ENCODE measurements at places on chromosomes 7 and 10.

DNA sequence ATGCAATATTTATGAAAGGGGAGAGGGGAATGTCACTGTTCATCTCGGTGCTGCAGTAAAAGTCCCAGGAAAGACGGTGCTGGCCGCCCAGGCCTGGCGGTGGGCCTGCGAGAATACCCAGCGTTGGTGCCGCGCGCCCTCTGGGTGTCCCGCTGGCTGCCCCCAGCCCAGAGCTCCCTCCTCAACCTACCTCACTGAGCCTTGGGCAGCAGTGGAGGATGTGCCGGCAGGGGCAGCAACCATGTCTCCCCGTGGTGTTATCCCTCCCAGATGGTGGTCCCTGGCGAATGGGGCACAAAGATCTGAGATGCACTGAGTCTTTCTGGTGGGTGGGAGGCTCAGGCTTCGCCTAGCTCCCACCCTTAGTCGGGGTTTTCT lies 9.5 kb upstream of the TLX1 start:
- no peak for DNase-seq

GRCh38 chr10:49837051-49837478 lies 74.9 kb upstream of the OGDHL start:
- DNase-seq, result no peak

DNA sequence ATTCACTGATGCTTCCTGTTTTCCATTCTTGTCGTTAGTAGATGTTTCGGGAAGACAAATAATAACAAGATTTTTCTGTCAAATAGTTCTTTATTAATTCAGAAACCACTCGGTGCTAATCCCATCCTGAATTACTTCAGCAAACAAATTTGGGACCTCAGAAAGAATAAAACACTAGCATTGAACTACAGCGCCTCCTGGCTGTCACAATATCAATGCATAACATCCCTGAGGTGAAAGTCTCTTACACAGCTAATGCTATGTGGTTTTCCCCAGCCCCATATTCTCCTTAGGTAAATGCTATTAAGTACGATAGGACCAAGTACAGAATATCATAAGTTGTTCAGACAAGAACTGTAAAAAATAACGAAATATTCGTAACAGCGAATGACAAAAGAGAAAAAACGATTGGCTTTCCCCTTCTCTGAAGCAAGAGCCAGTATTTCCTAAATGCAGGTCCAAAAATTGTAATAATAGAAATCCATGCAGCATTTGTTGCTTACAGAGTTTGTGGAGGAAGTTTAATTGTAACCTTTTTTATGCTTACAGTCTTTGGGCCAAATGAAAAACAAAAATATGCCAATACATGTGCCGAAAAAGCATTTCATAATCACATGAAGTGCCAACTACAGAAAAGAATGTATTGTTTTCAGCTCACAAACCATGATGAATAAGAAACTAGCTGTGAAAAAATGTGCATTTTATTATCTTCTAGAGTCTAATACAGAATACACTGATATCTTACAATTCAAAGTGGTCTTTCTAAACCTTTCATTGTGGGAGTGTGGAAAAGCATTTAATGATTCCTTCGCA lies 47.3 kb downstream of the MYPN start:
- DNase-seq, result peak; percentile 13

DNA sequence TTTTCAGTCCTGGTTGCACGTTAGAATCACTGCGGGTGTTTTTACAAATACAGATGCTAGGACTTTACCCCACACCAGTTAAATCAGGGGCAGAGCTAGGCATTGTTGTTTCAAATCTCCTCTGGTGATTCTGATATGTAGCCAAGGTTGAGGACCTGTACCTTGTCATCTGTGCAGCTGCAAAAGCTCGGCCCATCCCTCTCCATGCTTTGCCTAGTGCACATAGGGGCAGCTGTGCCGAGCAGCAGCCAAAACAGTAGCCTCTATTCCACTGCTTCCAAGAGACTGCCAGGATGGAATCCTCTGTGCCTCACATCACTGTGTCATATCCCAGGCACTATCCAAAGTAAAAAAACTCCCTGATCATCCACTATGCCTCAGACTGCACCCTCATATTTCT lies 181.3 kb downstream of the CDK14 start:
- DNase-seq, result no peak

DNA sequence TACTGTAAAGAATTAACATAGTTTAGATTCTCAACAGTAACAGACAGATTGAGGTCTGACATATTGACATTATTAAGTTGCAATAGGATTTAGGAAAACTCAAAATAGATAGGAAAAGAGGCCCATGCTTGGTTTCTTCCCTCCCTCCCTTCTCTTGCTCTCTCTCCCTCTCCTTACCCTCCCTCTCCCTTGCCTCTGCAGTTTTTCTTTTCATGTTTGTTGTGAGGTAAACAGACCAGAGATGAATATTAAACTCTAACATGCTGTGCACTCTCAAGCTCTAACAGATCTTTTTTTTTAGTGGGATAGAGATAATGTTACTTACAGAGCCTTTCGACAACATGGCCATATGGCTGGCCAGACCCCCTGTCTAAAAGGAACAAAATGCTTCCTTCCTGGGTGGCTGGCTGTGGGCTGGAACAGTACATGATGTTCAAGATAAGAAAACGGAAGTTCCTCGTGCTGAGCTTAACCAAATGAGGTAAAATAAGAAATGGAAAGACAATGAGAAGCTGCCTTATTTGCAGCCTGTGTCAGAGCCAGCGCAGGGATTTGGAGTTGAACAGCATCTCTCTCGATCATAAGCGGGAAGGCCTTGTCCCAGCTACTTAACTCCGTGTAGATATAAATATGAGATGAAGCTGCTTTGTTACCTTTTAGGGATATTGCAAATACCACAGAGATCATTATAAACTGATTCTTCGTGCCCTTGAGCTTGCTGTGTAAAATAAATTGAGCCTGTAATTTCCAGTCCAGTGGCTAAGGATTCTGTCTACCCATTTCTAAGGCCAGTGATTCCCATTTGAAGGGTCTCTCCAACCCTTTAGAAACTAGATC lies 391.9 kb upstream of the NPVF start:
- no peak for DNase-seq

- DNase-seq, result no peak
Measured at GRCh38 chr10:11444155-11444530, 167.3 kb downstream of the USP6NL start.

DNA sequence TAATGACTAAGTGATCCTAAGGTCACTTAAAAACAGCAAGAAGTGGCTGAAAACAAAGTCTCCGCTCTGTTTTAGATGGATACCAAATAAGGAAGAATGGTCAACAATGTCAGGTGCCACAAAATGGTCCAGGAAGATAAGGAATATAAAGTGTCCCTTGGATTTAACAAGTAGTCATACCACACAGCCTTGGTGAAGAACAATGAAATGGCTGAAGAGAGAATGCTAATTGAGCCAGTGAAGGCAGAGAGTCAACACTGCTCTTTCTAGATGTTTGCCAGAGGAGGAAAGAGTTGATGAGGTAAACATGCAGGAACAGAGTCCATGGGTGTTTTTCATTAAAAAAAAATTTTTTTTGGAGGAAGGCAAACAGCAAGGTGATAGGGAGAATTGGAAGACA lies 2.1 kb upstream of the CASD1 start:
- DNase-seq, result no peak

DNA sequence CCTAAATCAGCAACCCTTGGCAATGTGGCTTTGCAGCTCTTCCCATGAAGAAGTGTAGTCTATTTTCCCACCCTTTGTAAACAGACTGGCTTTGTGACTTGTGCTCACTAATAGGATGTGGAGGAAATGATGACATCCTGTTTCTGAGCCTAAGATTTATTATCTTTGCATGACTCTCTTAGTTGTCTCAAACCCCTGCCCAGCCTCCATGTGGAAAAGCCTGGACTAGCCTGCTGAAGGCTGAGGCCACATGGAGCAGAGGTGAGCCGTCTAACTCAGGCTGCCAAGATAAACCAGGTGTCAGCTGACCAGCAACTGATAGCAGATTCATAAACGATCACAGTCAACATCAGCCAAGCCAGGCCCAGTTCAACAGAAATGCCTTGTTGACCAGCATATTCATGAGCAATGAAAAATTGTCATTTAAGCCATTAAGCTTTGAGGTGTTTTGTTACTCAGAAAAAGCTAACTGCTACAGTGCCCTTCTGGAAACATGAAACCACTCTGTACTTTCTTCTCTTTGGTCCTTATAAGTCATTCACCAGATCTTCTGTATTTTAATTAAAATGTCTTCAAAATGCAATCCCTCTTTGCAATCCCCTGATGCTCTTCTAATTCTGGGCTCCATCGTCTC lies 586.3 kb upstream of the ANKRD30A start:
- peak; percentile 8 for DNase-seq

DNA sequence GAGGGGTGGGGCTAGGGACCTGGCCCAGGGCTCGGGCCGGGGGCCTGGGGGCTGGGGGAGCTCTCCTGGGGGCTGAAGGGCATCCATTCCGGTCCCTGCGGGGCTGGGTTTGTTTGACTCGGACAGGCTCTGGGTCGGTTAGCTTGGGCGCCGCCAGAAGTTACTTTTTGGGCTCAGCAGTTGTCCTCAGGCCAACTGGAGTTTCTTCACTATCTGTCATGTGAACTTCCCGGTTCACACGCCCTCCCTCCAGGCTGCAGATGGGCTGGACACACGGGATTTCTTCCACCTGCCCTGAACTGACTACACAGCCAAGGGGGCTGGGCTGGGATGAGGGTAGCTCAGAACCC lies 3.8 kb downstream of the SLC4A2 start:
- DNase-seq, result no peak

- DNase-seq, result no peak
Measured at GRCh38 chr10:12748186-12748585, 253.3 kb downstream of the CCDC3 start.

- DNase-seq, result no peak
Measured at GRCh38 chr7:17380736-17381662, 82.5 kb downstream of the AHR start.

DNA sequence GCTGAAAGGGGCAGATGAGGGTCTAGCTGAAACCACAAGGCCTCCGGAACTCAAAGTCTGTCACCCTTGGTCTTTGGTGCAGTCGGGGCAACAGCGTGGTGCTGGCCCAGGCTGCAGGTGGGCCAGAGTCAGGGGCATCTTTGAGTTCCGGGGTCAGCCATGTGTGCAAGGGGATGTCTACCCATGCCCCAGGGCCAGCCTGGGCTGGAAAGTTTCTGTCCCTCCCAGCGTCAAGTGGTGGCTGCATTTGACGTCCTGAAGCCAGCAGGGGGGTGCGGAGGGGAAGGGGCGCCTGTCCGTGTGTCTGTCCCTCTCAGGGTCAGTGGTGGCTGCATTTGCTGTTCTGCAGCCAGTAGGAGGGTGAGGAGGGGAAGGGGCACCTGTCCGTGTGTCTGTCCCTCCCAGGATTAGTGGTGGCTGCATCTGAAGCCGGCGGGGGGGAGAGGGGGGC lies 638 bp downstream of the BRAT1 start:
- no peak for DNase-seq

DNA sequence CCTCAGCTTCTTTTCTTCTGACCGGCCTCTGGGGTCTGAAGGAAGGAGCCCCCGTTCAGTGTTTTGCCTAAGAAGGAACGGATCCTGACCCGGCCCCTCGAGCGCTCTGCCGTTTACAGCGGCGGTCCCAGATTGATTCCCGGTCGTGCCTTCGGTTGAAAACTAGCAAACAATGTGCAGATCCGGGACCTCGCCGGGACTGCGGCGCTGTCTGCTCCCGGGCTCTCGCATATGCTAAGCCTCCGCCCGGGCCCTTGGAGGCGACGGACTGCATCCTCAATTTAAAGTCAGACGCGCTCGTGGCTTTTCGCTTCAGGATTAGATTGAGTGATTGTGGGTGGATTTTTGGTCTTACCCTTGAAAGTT lies 559 bp downstream of the DBF4 start:
- DNase-seq, result no peak

DNA sequence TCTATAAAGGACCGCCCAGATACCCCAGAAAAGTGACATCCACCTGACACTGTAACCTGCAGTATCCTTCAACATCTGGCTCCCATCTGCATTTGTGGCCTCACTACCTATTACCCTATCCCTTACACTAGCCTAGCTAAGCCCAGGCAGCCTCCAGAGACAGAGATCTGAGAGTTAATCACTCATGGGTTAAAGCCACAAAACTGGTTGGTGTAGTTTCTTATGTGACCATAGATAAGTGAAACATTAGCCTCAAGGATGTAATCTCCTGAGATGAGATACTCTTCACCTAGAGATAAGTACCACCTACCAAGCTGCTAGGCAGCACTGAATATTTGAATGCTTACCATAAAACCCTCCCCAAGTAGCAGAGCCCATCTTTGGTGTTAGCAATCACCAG lies 35.4 kb downstream of the CTTNBP2 start:
- DNase-seq, result no peak

DNA sequence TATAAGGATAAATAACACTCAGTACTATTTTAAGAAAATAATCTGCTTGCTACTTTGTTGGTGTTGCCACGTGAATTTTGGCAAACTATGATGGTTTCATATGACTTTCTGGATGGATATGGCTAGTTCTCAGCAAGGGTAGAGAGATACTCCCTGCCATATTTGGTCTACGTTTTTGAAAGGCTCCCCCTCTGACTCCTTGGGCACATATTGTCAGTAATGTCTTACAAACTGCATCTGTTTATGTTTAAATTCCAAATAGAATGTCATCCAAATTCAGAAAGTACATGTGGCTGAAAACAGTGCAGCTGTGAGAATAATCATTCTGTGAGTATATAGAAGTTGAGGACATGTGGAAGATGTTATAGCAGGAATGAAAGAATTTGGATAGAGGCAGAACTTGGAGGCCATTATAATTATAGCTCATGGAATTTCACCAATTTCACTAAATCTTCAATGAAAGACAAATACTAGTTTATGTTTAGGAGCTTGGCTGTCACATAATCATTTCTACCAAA lies 107.8 kb downstream of the SRI start:
- DNase-seq, result no peak

DNA sequence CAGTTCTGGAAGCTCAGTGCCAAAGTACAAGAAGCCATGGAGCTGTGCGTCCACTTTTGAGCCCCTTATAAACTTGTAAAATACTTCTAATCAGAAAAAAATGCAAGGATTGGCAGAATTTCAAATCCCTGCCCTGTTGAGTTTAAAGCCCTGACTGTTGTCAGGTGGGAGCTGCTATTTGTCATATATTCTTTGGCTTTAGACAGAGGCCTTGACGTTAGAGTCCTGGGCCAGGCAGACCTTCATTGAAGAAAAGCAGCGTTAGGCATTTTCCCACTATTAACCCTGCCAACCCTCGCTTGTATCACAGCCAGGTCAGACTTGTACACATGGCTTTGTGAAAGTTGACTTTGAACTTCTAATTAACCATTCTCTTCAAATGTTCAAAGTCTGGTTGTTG lies 155.4 kb downstream of the TWIST1 start:
- no peak for DNase-seq

- DNase-seq, result no peak
Measured at GRCh38 chr7:10803720-10804119, 170.0 kb upstream of the PHF14 start.

Data from NCI-H1436 treated with DMSO at 0.1 percent for 48 hours (cell line).